NCI-H2029 treated with DMSO at 0.1 percent for 48 hours (cell line): ENCODE measurements at places on chromosomes 12 and 14.

GRCh38 chr12:105721051-105721825, 390.7 kb downstream of the C12orf75 start:
- peak; percentile 77 for DNase-seq

DNA sequence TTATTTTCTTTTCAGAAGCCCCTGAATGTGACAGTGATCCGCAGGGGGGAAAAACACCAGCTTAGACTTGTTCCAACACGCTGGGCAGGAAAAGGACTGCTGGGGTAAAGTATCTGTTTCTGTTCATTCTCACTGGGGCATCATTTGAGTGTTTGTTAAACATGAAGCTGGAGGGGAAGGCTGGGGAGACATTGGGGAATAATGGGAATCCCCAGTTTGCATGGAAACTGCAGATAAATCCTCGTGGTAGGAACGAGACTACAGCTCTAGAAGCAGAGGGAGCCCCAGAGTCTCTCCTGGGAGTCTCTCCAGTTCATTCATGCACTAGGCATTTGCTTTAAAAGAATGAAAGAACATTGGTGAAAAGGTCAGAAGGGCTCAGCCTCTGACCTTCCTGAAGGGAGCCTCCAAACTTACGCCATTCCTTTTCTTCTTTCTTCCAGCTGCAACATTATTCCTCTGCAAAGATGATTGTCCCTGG, 2.5 kb upstream of the CFAP251 start:
- DNase-seq: no peak

GRCh38 chr14:58637040-58637390, 747 bp upstream of the DACT1 start:
- DNase-seq: no peak

- no peak for DNase-seq
Observed at GRCh38 chr14:50230701-50231474, 490 bp downstream of the SOS2 start.

- DNase-seq: no peak
Observed at GRCh38 chr12:22204391-22204790, 130.1 kb downstream of the ST8SIA1 start.

DNA sequence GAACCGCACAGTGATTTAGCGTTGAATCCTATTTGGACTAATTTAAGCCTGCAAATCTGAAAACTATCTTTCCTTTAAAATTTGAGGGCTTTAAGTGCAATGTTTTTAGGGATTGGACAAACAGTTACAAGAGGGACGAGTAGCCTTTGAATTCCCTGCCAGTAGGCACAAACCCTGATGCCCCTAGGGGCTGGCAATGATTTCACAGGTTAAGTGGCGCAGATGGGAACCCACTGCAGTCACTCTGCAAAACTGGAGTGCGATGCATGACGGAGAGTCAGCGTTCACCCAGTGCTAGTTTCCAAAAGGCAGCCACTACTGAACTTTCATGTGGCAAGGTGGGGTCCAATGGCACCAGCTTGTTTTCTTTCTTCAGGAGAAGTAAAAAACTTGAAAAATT, 99.4 kb upstream of the FRMD6 start:
- DNase-seq: no peak

- DNase-seq: no peak
Observed at GRCh38 chr14:101360054-101360911, 201.0 kb upstream of the DIO3 start.

DNA sequence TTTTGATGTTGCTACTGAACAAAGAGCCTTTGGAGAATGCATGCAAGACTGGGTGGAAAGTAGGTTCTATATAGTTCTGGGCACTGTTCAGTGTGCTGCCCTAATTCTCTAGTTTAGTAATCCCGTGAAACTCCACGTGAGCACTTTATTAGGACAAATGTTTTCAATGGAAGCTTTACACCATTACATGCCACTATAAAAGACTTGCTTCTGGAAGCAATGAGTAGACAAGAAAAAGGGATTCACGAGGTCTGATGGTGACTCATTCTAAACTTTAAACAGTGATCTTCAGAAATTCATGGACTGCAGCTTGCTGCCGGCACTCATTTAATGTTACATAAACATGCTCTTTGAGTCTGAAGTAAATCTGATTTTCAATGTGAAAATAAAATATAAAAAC, 22.3 kb downstream of the ATG14 start:
- no peak for DNase-seq

DNA sequence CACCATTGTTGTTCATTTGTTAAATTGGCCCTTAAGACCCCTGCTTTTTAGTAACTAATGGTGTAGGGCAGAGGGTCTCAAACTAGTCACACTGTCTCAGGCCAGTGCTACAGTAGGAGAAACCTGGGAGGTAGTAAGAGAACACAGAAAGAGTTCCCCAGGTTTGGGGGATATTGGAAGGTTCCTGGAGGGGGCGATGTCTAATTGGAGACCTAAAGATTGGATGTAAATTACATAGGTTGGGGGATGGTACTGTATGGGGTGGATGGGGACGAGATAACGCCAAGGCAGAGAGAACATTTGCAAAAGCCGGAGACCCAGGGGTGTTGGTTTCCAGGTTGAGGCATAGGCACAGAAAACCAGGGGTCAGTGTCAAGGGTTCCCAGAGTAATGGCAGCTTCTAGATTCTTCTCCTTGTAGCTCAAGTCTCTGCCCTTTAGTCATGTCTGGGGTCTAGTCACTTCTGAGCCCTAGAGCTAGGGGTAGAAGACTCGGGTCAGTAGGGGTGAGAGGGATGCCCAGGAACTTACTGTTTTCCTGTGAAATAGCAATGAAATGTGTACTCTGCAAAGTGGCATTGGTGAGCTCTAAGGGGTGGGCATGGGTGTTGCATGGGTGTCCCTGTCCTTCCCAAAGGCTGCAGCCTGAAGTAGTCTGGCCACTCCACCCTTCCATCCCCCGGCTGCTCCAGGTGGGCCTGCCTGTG, 21.8 kb downstream of the PLEKHG3 start:
- no peak for DNase-seq

DNA sequence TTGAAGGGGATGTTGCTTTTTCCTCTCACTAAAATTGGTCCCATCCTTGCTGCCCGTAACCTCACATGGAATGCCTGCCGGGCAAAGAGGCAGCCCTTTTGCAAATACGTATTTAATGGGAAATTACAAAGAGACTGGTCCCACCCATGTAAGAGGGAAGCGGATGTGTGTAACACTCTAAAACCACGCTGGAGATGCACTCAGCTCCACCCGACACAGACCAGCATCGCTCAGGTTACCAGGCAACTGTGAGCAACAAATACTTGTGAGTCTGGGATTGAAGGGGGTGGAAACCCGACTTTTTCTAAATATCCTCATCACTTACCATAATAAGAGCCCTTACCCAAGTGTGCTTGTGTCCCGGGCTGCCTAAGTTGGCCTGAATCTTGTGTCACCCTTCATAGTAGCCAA, 47.7 kb downstream of the ELK3 start:
- DNase-seq: no peak

DNA sequence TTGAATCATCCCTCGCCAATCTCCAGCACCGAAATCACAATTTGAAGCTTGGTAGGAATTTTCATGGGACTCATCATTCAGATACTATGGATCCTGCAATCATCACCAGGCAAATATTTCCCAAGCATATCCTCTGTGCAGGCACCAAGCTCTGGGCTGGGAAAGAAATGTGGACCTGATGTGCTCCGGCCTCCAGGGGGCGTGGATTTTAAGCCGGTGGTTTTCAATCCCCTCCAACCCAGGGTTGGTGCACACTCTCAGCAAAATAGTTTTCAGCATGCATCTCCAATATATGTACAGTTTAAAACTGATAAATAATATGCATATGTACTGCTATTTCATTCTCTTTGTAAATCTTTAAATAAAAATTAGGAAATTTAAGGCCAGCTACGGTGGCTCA, 98.9 kb downstream of the RBM19 start:
- DNase-seq: no peak

- DNase-seq: no peak
Observed at GRCh38 chr12:3991798-3992580, 118.8 kb upstream of the PARP11 start.

GRCh38 chr12:98291828-98292227, 223.6 kb upstream of the TMPO start:
- DNase-seq: no peak

DNA sequence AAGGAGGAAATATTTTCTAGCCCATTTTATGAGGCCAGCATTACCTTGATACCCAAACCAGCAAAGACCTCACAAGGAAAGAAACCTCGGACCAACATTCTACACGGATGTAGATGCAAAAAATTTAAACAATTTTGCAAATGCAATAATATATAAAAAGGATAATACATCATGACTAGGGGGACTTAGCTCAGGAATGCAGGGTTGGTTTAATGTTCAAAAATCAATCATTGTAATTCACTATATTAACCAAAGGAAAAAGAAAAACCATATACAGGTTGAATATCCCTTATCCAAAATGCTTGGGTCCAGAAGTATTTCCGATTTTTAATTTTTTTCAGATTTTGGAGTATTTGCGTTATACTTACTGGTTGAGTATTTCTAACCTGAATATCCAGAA, 33.0 kb downstream of the TPCN1 start:
- DNase-seq: no peak

- peak; percentile 75 for DNase-seq
Observed at GRCh38 chr14:56120091-56120691, 2.0 kb downstream of the PELI2 start.

DNA sequence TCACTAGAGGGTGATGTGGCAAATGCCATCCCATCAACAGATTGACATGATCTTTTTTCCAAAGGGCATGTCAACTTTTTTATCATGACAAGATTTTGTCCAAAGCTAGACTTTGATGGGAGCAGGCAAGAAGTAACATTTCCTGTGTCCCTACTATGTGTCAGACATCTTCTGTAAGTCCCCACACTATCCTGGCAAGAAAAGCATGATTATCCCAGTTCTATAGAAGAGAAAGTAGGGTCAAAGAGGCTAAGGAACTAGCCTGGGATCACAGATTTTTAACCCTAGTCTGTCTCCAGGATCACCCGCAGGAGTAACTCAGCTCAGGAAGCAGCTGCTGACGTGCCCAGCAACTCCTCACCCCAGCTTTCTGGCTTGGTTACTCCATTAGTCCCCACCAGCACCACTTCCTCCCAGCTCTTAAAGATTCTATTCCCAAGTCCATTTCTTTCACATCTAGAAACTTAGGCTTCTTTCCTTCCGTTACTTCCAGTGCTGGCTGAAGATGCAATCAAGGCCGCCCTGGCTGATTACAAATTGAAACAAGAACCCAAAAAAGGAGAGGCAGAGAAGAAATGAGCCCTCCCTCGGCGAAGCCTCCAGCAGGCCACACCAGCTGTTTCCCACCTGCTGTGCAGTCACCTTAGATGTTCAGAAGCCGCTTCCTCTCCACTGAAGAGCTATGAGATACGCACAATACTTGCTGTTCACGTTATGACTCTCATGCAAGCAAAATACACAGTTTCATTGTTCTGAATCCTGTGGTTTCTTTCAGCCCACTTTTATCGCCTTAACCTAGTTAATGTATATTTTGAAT, 6.2 kb downstream of the ISCU start:
- DNase-seq: no peak

- no peak for DNase-seq
Observed at GRCh38 chr14:101361044-101361443, 200.3 kb upstream of the DIO3 start.

- DNase-seq: no peak
Observed at GRCh38 chr14:74469548-74470518, 23.3 kb downstream of the NPC2 start.

DNA sequence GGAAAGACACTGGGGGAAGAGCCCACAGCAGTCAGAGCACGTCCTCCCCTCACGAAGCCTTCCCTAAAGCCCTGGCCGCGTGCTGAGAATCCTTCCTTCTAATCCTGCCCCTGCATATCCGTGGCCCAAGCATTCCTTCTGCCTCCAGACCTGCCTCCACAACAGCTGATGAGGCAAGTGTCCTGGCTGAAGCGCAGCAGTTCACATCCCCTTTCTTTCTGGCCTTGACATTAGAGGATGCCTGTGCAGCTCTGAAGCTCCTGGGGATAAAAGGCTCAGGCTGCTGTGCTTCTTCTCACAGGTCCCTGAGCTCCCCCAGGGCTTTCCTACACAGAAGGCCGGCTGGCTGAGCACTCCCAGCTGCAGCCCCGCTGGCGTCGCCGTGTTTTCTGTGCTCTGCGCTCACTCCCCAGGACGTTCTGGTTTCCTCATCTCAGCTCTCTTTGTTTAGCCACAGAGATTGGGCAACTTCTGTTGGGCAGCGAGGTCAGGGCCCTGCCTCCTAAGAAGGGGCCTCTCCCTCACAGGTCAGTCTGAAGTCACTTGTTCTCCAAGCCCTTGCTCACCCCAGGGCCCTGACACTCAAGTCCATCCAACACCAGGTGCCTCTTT, 45.8 kb downstream of the NINJ2 start:
- DNase-seq: no peak

DNA sequence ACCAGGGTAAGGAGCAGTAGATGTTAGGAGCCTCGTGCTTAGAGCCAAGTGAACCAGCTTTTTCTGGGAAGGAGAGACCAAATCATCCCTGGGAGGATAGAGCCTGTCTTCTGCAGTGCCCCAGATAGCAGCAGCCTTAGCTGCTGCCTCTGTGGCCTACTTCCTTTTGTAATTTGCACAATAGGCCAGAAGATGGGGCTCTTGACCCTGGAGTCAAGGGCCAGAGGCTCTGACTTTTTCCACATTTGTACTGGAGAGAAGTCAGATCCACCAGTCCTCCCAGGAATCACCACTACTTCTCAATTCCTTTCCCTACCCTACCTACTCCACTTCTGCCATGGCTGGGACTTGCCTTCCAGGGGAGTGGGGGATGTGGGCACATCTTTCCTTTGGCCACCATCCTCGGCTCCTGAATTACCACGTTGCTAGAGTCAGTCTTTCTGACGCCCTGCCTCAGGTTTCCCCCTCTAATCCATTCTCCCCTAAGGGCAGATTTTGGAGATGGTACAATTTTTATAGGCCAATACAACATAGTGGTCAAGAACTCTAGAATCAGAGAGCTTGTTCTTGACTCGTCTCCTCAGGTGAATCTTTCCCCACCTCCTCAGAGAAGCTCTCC, 3.3 kb upstream of the SLC4A8 start:
- DNase-seq: peak; percentile 62

DNA sequence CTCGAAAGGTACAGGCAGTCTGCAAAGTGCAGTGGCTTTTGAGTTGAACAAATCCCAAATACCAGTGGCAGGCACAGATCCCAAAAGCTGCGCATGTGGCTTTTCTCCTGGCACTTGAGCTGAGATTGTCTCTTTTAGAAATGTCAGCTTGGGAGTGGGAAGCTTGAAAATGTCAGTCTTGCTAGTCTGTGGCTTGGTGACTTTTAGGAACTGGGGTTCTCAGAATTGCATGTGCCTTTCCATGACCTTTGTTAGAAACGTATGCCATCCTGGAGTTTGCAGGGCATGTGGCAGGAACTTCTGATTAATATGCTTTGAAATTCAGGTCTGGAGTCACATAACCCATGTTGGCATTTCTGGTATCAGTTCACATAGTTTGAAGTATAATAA, 182.1 kb downstream of the CHST11 start:
- DNase-seq: no peak

DNA sequence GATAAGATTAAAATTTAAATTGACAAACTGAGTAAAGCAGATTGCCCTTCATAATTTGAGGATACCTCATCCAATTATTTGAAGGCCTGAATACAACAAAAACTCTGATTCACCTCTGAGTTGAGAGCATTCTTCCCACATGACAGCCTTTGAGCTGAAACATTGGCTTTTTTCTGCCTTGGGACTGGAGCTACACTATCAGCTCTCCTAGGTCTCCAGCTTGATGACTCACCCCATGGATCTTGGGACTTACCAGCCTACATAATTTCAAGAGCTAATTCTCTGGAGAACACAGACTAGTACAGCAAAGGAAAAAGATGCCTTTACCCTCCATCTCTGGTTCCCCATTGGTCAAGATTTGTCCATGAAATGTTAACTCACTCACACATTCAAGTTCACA, 555.1 kb downstream of the FOXG1 start:
- DNase-seq: no peak
